ENCODE measurements at places on chromosomes 3 and 15. TPM values are rescaled to one million over a fixed set of nuclear protein-coding genes. Genes with fewer than 3 reads are reported as not detected.

DNA sequence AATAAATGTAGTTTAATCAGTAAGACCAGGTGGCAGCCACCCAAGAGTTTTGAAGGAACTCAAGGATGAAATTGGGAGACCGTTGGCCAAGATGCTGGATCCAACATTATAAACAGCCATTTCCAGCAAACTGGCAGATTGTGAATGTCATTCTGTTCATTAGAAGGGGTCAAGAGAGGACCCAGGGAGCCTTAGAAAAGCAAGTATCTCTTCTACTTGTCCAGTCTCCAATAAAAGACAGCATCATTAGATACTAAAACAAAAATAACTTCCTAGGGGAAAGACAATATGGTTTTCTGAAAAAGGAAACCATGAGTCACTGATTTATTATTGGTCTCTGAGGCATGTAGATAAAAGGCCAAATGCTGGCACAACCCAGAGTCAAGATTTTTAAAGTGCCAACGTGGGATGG, 67.9 kb downstream of the GADL1 start:
- DNase-seq, result peak; percentile 7

- DNase-seq, result no peak
Observed at GRCh38 chr3:59246719-59247401, 197.0 kb upstream of the CFAP20DC start.

- no peak for DNase-seq
Observed at GRCh38 chr3:18085429-18085828, 339.7 kb downstream of the SATB1 start.

DNA sequence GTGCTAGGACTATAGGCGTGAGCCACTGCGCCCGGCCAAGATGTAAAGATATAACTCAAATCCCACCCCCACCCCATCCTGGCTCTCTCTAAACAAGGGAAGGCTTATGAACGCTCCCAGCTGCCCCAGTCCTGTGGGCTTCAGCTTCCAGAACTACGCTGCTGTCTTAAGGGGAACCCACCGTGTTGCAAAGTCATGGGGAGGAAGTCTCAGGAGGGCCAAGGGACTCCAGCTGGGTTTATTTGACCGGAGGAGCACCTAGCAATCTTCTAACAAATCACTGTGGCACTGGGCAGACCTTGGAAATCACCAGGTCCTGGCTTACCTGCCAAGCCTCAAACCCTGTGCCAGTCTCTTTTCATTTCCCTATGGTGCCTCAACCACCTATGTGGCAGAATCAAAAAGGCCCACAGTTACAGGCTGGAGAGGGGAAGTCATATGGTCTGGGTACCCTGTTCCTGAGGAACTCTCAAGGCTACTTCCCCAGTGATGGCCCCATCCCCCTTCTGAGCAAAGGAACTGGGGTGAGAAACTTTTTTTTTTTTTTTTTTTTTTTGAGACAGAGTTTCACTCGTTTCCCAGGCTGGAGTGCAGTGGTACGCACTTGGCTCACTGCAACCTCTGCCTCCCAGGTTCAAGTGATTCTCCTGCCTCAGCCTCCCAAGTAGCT, 83.4 kb downstream of the RBPMS2 start:
- DNase-seq, result no peak

DNA sequence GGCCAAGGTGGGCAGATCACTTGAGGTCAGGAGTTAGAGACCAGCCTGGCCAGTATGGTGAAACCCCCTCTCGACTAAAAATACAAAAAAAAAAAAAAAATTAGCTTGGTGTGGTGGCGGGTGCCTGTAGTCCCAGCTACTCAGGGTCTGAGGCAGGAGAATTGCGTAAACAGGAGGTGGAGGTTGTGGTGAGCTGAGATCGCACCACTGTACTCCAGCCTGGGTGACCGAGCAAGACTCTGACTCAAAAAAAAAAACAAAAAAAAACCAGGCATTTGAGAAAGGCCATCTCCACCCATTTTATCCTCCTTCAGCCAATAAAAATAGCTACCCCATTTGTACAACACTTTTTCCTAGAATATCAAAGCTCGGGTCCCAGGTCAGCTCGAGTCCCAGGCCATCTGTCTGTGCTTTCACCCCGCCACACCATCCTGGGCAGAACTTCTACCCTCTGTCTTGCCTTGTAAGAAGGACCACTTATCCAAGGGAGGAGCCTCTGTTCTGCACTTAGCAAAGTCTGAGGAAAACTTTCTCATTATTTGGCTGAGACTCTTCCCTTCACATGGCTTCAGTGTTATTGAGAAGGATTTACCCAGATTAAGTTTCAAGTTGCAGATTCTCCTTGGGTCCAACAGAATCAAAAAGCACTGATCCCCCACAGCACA, 99.1 kb downstream of the MESD start:
- DNase-seq, result no peak

- DNase-seq, result no peak
Observed at GRCh38 chr15:66565741-66566144, at the start of gene LCTL. Gene LCTL (minus strand): TSS chr15:66565998. CDS start chr15:66565365, 633 bp downstream.

- no peak for DNase-seq
Observed at GRCh38 chr3:21859124-21860081, 108.4 kb upstream of the ZNF385D start.

- DNase-seq, result peak; percentile 16
Observed at GRCh38 chr3:101780661-101781060, 1.6 kb downstream of the NXPE3 start.

The CD200R1 gene
- 0.52 TPM for total RNA-seq

GRCh38 chr3:167078070-167078622, 302.0 kb downstream of the ZBBX start:
- no peak for DNase-seq

The CCDC66 gene
- total RNA-seq, result 25.5 TPM
